Activated CD4-positive, alpha-beta T cell treated with anti-CD3 and anti-CD28 coated beads for 48 hours (primary cell): ENCODE measurements at places on chromosomes 7 and 10.

GRCh38 chr10:97320480-97321031, 1.5 kb downstream of the FRAT1 start:
- DNase-seq = peak; percentile 38

DNA sequence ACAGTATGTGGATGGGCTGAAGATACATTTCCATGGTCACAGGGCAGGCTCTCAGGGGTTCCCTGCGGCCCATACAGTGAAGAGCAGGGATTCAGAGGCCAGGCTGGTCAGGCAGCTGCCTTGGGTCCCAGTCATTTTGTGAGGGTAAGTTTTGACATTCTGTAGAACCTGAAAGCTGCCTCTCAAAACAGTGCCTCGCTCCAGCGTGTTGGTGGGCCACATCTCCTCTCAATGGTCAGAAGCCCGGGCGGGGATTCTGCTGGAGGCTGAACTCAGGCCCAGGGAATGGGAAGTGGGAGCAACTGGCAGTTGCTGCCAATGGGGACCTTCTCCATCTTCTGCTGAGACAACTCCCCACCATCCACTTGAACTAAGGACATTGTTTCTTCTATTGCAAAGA, 190.0 kb downstream of the PTPN20 start:
- DNase-seq = no peak

DNA sequence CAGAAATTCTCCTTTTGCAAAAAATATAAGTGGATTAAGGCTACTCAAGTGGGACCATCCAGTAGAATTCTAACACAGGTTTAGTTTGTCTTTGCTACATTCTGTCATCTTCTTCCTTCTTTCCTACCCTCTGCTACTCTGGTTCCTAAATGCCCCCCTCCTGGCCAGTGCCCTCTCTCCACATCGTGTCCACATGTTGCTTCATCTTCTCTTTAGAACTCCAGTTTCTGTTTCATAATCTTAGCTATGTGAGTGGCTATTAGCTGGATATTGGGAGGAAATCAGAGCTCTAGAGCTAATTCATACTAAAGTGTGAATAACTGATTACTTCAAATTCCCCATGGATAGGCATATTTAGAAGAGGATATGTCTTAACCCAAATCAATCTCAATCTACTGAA, 528.5 kb downstream of the LRMDA start:
- no peak for DNase-seq

DNA sequence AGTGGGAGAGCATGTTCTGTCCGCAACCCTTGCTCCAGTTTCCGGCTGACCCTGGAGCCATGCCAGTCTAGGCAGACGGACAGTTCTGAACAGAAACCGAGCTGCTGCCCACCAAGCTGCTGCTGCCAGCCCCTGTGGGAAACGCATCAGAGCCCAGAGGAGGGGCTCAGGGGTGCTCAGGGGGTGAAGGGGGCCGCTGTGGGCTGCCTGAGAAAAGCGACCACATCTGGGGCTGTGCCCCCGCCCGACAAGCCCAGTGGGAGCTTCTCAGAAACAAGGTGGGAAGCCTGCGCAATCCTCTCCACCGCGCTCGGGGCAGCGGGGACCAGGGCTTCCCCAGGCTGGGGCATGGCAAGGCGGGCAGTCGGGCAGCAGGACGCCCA, 38.8 kb upstream of the CFAP46 start:
- DNase-seq = no peak
